ENCODE measurements at places on chromosomes 7 and 10. TPM values are rescaled to one million over a fixed set of nuclear protein-coding genes. Genes with fewer than 3 reads are reported as not detected.

SP8 gene
- 0.23 TPM for polyA plus RNA-seq

GOLGA7B gene
- 0.03 TPM for polyA plus RNA-seq

FOXI2 gene
- not detected for polyA plus RNA-seq

LIPN gene
- polyA plus RNA-seq: not detected

FRMPD2 gene
- polyA plus RNA-seq: 0.19 TPM

HELLS gene
- polyA plus RNA-seq: 24.5 TPM

LRIT1 gene
- not detected for polyA plus RNA-seq

COX15 gene
- 17.4 TPM for polyA plus RNA-seq

PRF1 gene
- polyA plus RNA-seq: 3.2 TPM

OR2A1 gene
- not detected for polyA plus RNA-seq

CAMK2B gene
- polyA plus RNA-seq: 0.08 TPM

ASIC3 gene
- polyA plus RNA-seq: 3.3 TPM

TMEM139 gene
- 0.44 TPM for polyA plus RNA-seq

PRSS37 gene
- polyA plus RNA-seq: not detected

HECW1 gene
- not detected for polyA plus RNA-seq
